ENCODE measurements at places on chromosomes 13 and 19.

DNA sequence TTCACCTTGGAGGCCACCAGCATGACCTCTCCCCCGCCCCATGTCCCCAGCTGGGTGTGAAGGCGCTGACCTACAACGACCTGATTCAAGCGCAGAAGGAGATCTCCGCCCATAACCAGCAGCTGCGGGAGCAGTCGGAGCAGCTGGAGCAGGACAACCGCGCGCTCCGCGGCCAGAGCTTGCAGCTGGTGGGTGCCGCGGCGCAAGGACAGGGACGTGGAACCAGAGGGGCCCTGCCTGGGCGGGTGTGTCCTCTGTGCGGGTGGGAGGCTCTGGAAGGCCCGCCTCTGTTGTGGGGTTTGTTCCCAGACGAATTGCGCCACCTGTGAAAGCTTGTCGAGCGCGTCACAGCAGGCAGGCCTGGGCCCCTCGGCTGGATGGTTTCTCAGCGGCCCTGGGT lies 22.3 kb downstream of the PLEKHJ1 start:
- DNase-seq: no peak

GRCh38 chr19:50331221-50331993 lies 2.2 kb upstream of the KCNC3 start:
- DNase-seq: peak; percentile 46

- DNase-seq: no peak
Observed at GRCh38 chr13:87333599-87333998, 337.6 kb upstream of the SLITRK5 start.

DNA sequence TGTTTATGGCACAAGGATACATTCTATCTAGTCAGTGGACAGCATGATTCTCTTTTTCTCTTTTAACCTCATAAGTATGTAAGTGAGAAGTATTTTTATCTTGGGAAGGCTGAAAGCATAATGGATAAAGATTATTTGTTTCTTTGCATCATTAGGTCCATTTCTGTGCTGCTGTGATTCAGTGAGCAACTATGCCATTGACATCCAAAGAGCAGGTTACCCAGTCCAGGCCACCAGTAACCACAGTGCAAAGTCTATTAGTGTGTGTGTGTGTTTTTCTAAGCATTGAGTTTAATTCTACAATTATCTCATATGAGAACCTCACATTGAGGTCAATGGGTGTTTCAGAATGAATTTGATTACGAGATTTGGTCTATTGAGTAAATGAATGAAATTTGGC lies 158.8 kb upstream of the DACH1 start:
- no peak for DNase-seq

DNA sequence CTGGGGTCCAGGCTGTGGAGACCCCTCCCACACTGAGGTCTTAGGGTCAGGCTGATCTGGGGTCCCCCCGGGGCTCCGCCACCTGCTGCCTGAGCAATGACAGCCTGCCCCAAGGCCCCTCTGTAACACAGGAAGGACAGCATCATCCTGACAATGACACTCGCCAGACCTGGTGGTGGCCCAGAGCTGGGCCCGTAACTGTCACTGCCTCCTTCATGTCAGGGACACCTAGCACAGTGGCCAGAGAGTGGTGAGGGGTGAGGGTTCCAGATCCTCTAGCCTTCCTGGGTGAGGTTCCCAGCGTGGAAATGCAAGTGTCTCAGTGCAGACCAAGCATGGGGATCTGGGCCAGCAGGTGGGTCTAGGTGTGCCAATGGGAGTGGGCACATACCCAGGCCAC lies 27.8 kb downstream of the OPA3 start:
- DNase-seq: no peak

DNA sequence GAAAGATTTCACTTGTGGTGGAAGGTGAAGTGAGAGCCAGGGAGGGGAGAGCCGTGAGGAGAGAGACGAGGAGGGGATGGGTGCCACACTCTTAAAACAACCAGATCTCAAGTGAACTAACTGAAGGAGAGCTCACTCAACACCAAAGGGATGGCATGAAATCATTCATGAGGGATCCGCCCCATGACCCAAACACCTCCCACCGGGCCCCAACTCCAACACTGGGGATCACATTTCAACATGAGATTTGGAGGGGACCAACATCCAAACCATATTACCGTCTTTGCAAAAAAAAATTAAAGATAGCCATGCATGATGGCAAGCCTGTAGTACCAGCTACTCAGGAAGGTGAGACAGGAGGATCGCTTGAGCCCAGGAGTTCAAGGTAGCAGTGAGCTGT lies 34.9 kb upstream of the POP4 start:
- DNase-seq: no peak

GRCh38 chr19:29893606-29894284 lies 48.3 kb upstream of the URI1 start:
- DNase-seq: no peak

- peak; percentile 70 for DNase-seq
Observed at GRCh38 chr13:50124536-50125303, 109.5 kb downstream of the KCNRG start.

DNA sequence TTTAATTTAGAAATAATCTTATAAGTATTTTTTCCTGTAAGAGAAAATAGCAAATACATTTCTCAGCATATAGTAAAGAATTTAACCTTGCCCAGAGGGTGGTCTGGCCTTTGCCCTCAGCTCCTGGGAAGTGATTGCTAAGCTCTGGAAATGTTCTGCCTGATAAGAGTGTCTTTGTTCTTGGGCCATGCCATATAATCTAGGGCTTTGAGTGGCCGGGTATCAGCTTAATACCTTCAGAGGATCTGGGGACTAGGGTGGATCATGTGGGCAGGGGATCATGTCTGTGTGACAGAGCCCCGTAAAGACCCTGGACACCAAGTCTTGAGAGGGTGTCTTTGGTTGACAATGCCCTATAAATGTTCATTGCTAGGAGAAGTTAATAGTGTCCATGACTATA lies 1032.4 kb upstream of the MIR17HG start:
- peak; percentile 66 for DNase-seq

DNA sequence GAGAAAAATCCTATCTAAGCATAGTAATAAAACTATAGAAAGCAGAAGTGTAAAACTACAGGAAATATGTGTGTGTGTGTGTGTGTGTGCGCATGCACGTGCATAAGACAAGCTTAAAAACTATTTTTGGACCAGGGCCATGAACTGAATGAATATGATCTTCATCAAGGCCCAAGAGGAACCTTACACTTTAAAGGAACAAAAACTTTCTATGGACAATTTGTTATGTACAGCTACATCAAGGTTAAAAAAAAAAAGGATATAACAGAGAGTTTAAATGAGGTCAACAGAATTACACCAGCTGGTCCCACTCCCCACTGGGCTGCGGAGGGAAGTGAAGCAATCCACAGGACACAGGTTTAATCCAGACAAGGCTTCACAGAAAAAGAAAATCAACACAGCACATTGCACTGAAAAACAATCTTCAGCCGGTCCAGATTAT lies 151.1 kb downstream of the LHFPL6 start:
- no peak for DNase-seq

GRCh38 chr13:31968473-31968872 lies 63.1 kb upstream of the FRY start:
- no peak for DNase-seq

DNA sequence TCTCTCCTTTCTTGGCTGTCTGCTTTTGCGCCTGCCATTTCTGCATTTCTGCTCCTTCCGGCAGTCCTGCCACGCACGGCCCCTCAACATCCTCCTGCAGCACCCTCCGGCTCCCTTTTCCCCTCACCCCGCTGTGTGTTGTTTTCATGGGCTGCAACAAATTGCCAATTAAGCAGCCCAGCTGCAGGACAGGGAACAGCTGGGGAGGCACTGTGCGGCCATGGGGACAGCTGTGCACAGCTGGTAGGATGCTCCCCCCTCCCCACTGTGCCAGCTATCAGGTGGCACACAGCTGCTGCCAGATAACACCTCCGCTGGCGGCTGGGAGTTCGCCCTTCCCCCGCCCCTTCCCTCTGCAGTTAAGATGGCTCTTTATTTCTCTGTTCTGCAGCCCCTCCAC lies 25.4 kb downstream of the LYL1 start:
- no peak for DNase-seq

DNA sequence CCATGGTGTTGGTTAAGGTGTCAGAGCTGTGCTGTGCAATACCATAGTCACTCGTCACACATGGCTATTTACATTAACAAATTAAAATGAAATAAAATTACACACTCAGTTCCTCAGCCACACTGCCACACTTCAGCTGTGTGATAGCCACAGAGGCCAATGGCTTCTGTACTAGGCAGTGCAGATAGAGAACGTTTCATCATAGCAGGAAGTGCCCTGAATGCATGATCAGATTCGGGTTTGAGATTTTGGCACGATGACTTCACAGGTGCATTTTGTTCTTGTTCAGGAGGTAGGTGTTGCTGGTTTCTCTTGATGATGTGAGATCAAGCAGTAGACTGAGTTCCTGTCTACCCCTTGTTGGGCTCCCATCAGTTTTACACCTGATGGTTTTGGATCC lies 6.5 kb downstream of the ARMC6 start:
- DNase-seq: no peak

DNA sequence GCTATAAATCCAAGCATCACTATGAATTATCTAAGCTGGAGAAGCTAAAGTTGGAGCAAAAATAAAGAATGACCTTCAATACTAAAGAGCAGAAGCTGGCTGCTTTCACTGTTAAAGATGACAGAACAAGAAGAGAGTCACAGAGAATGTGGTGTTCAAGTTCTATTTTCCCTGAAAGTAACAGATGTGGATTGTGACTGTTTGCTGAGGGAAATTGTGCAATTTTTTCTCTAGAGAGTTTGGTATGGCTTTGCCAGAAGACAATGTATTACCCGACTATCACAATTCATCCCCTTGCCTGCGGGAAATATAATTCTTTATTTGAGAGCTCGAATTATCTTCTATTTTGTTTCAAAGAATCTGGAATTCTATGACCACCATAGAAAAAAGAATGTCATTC lies 83.1 kb downstream of the TNFSF13B start:
- DNase-seq: no peak

- no peak for DNase-seq
Observed at GRCh38 chr19:48818234-48818820, 7.5 kb upstream of the BCAT2 start.
